ENCODE measurements at places on chromosomes 13 and 19. TPM values are rescaled to one million over a fixed set of nuclear protein-coding genes. Genes with fewer than 3 reads are reported as not detected.

Gene TEKTIP1
- 9.2 TPM for total RNA-seq

Gene ZNF486
- 12.9 TPM for total RNA-seq

Gene AMER2
- total RNA-seq = 0.06 TPM

- no peak for DNase-seq
Observed at GRCh38 chr13:36428086-36428485, 4.2 kb upstream of the CCNA1 start.

DNA sequence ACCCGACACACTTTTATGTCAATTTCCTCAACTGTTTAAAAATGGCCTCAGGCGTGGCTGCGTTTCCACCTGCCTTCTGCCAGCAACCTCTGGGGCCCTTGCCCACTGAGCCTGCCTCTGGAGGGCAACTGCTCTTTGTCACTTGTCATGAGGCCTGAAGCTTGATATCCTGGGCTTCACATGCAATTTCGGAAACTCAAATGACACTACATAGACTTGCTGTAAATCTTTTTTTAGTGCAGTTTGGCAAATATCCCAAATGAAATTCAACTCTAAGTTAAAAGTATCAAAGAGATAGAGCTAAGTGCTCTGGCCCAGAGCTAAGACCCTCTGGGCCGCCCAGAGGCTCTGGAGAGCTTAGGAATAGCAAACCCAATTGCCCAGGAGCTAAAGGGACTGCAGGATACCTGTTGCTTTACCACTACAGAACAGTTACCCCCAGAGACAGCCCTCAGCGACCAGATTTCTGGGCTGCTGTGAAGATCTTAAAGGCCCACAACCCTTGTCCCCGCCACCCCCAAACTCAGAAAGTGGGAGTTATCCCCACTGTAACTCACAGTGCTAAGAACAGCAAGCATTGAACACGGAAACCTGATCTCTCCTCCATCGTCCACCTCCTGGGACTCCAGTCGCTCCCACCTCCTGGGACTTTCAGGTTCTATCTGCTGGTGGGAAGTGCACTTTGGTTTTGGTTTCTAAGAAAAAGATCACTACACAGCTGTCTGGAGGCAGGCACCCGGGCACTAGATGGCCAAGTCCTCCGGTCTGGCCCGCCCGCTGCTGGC is 19.4 kb downstream of the GJA3 start:
- DNase-seq = no peak

Gene THSD1
- 6.4 TPM for total RNA-seq

GRCh38 chr13:31179754-31180153 is 18.1 kb upstream of the HSPH1 start:
- DNase-seq = no peak

- DNase-seq = no peak
Observed at GRCh38 chr13:100694722-100695508, 20.3 kb upstream of the TMTC4 start.

DNA sequence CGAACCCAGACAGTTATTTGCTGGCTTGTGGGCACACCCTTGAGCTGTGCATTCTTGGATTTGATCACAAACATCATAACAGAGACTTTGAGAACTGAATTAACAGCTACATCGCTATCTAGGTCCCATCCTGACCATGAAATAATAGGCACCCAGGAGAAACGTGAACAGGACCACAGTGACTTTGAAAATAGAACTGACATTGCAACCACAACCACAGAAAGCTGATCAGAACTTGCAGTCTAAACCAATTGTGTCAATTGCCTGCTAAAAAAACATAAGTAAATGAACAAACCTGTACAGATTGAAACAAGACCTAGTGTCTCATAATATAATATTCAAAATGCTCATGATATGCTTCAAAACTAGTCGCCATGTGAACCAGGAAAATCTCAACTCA is 18.3 kb upstream of the KATNAL1 start:
- no peak for DNase-seq

- DNase-seq = no peak
Observed at GRCh38 chr19:14700711-14701375, 11.0 kb downstream of the ZNF333 start.

DNA sequence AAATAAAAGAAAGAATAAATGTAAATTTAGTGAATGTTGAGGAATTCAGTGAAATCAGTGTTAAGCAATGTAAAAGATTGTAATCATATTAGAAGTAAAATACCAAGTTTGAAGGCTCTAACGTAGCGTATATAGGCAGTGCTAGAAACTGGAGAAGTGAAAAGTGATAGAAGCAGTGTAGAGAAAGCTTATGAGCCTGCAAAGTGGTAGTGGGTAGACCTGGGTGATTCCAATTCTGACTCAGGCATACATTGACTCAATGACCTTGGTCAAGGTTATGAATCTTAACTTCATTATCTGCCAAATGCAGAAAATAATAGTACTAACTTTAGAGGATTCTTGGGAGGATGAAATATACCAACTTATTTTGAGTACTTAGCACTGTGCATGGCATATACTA is 4.1 kb downstream of the SLC10A2 start:
- DNase-seq = no peak

- DNase-seq = no peak
Observed at GRCh38 chr13:102176846-102177245, 225.0 kb downstream of the FGF14 start.

DNA sequence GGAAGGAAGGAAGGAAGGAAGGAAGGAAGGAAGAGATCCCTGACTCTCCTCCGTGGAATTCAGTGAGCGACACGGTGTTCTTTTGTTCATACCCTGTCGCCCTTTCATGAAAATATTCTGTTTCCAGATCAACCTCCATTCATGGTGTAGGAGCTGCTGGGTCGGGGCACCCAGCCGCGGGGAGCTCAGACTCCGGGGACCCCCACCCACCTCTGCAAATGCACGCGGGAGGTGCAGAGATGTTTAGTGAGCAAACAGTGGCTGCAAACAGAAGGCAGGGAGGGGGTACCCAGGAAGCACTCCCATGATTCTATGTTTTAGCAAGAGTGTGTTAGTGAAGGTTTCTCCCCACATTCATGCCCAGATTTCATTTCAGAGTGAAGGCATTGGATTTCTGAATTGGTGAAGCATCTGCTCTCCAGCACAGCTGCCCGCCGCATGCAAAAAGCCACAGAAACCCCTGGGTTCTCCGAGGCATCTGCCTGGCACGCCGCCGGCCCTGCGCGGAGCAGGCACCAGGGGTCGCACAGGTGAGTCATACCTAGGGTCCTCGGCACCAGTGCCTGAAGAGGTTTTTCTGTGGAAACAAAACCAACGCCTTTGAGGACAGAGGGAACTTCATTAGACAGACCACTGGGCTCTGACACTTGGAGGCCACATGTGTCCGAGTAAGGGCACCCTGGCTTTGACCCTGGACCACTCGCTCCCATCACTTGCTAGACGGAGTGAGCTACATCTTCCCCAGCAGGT is 80.6 kb downstream of the ZNF557 start:
- DNase-seq = no peak

Gene KLK5
- 0.88 TPM for total RNA-seq

- no peak for DNase-seq
Observed at GRCh38 chr13:43773602-43774001, 13.2 kb downstream of the ENOX1 start.

Gene GRIN2D
- 0.54 TPM for total RNA-seq

Gene RNF113B
- not detected for total RNA-seq

Measured in kidney (tissue), 22 donors.